ENCODE measurements at places on chromosomes 5 and 9.

DNA sequence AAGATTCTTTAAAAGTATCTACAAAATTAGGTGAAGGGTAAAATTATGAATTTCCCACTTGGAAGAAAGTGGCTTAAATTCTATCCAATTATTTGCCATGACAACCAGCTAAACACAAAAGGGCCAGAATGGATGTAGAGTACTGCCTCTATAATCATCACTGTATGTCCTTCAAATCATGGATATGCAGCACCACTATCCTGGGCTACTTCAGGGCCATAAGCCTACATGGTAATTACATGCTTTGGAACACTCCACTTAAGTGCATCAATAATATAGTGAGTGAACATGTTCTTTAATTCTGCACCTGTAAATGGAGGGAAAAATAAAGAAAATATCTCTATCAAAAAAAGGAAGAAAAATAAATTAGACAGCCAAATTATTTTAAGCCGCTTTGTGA is 575.2 kb downstream of the ISL1 start:
- DNase-seq, result no peak

DNA sequence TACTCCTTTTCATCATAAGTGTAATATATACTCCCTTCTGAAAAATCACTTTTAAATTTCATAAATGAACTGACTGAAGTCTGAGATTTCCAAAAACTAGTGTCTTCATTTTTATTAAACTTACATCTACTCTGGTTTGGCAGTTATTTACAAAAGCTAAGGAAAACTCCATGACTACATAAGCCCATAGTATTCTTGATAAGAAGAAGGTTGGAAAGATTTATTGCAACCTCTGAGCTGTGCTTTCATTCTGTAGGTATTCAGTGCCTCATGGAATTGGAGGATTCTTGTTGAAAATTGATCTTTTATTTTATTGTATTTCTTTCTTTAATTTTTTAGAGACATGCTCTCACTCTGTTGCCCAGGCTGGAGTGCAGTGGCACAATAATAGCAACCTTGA is 41.7 kb downstream of the GNAQ start:
- DNase-seq, result no peak

GRCh38 chr9:20227166-20227874 is 395.0 kb downstream of the MLLT3 start:
- no peak for DNase-seq

- no peak for DNase-seq
Observed at GRCh38 chr9:14741369-14741768, 18.8 kb upstream of the CER1 start.

- DNase-seq, result peak; percentile 5
Observed at GRCh38 chr5:39266442-39266841, 47.1 kb upstream of the FYB1 start.

GRCh38 chr5:141729387-141730006 is 47.5 kb upstream of the ARAP3 start:
- no peak for DNase-seq

DNA sequence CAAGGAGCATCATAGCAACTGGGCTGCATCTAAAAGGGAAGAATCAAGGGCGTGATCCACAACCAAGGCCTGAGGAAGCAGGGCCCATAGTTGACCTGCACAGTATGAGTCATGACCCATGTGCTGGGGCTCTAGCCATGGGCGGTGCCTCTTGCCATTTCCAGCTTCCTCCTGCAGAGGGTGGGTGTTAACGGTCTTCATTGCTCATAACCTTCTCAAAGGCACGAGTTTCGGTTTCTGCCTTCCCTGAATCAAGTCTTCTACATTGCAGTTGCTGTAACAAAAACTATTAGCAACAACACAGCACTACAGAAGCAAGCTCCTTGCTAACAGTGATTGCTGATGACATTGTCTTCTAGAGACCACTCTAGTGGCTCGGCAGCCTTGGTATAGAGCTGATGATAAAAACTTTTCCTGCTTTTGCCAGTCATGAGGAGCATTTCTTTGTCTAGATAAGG is 66.9 kb downstream of the CTSL start:
- no peak for DNase-seq

DNA sequence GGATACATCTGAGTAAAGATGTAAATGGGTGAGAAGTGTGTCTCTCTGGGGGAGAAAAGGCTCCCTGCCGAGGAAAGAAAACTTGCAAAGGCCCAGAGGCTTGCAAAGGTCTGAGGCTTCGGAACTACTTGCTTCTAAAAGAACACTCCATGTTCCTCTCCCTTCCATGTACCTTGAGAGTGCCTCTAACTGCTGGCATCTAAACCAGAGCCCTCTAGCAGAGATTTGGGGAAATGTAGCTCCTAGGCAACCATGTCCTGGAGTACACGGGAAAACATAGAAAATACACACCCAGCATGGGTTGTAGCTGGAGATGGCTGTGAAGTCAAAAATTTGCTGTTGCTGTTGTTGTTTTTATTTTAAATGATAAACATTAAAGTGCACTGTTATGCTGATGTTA is 151.6 kb downstream of the SYK start:
- no peak for DNase-seq

- no peak for DNase-seq
Observed at GRCh38 chr9:110146373-110146772, 61.6 kb downstream of the C9orf152 start.

DNA sequence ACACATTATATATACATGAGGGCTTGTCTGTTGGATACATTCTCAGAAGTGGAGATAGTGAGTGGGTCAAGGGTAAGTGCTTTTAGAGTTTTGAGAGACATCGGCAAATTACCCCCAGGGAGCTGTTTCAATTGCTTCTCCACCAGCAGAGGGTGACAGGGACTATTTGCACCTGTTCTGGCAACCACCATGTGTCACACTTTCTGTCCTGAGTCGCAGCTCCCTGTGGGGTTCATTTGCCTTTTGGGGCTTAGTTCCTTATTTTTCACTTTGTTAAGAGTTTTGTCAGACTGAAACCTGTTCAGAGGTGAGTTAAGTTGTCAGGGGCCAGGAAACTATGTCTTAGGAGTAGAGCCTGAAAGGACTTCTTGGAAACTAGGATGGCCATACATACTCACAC is 20.1 kb upstream of the SLC36A1 start:
- DNase-seq, result no peak

GRCh38 chr5:75668977-75669689 is 48.1 kb downstream of the POC5 start:
- DNase-seq, result peak; percentile 78
